Renal cortex interstitium (tissue), 15 donors: ENCODE measurements at places on chromosomes 16 and 17. TPM values are rescaled to one million over a fixed set of nuclear protein-coding genes. Genes with fewer than 3 reads are reported as not detected.
A peak's percentile ranks its signal among the peaks of the same experiment; 100 is the strongest.

DNA sequence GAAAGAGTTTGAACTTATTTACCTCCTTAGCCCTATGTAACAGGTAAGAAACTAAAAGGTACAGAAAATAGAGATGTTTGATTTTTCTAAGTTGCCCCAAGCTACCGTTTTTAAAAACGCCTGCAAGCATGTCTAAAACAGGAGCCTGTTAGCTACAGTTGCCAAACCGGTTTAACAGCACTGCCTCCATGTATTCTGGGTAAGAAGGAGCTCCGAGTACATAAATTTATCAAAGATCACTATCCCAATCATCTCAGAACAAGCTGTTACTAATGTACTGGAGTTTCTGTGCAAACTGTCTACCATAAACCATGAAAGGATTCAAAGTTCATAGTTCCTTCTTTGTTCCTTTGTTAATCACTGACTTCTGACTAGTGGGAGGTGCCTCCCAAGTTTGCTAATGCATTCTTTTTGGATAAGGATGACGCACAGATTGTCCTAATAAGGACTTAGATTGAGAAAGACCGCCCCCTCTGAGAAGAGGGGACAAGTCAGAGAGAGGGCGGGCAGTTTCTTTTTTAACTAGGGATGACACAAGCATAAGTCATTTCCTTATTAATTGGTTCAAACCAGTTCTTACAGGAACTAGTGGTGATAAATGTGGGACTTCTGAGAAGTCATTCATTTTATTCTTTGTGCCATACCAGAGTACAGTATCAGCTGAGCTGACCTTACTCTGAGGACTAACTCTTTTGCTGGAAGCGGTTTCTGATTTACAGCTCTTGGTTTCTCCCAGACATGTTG is 55.3 kb downstream of the TUBD1 start:
- DNase-seq, result peak; percentile 93

- no peak for DNase-seq
Observed at GRCh38 chr16:35730251-35730650, 2270.8 kb downstream of the TP53TG3F start.

DNA sequence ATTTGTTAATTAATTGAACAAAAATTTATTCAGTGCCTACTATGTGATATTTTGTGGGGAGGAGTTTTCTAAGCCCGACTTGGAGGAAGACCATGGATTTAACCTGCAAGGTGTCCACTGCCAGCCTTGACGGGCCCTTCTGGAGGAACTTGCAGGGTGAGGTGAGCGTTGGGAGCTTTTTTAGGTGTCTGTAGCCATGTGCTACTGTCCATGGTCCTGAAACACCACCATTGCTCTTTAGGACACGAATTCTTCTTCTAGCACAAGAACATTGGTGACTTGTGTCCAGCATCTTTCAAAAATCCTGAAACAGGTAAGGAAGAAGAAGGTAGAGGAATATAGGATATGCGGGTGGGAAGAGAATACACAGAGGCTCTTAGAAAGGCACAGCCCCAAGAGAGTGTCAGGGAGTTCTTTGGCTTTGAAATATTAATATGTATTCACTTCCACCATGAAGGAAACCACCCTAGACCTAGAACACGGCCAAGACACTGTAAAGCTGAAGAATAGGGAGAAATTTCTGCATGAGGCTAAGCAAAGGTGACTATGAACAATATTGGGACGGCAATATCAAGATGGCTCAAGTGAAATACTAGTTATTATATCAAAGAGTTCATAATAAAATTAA is 27.9 kb upstream of the OR4D1 start:
- peak; percentile 80 for DNase-seq

- no peak for DNase-seq
Observed at GRCh38 chr16:16175296-16175695, 48.0 kb downstream of the ABCC6 start.

DNA sequence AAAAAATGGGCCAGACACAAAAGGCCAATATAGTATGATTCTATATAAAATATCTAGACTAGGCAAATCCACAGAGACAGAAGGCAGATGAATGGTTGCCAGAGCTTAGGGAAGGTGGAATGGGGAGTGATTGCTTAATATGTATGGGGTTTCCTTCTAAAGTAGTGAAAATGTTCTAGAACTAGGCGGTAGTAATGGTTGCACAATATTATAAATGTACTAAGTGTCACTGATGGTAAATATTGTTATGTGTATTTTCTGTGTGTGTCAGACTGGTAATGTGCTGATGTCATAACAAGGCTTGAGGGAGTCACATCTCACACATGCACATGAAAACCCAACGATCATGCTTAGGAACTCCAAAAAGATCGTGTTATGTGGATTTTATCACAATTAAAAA is 106.9 kb upstream of the SIAH1 start:
- no peak for DNase-seq

DNA sequence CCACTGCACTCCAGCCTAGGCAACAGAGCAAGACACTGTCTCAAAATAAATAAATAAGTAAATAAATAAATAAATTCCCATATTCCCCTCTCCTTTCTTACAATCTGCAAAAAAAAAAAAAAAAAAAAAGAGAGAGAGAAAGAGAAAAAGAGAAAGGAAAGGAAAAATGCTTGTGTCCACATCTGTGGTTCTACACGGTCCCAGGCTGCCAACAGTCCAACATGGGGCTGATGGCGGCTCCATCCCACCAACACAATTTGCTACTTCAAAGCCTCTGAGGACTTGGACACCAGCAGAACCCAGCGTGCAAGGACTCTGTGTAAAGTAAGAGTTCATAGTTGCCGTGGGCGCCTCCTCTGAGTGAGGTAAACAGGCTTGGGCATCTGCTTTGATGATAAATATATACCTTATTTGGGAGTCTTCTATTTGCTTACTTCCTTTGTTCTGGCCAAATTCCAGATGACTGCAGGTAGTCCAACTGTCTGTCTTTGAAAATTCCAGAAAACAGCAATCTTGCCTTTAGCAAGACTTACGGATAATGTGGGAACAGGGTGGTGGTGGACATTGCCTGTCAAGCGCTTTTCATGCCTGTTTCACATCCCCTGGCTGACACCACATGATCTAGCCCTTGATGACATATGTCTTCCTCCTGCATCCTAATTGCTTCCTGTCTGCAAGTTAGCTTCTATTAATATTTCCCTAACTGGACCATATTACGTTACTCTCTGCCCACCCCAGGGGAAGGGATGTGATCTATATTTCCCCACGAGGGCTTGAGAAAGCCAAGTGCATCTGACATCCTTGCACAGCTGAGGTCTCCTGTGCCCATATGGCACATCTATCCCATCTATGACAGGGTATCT is 10.1 kb downstream of the LITAF start:
- DNase-seq, result no peak

DNA sequence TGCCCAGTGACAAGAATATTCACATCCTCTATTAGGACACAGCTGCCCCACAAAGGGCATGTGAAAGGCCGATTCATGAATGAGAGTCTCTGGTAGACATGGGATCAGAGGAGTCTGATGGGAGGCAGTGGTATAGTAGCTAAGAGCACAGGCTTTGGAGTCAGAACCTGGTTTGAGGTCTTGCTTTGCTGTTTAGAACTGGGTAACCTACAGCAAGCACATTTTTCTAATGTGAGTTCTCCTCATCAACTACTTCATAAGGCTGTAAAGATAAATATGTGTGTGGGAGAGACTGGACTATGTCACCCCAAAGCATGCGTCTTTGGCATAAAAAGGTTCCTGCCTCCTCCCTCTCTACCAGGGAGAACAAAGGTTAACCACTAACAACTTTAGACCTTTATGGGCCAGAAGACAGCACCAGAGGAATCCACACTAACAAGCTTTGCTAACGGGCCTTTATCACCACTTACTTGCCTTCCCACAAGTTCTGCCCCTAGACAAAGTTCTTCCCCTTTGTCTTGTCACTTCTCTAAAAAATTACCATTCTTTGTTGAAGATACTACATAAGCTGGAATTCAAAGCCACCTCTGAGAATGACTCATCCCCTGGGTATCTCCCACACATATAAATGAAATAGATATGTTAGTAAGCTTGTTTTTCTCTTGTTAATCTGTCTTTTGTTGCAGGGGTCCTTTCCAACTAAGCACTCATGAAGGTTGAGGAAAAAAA is 21.1 kb downstream of the CDR2 start:
- no peak for DNase-seq

DNA sequence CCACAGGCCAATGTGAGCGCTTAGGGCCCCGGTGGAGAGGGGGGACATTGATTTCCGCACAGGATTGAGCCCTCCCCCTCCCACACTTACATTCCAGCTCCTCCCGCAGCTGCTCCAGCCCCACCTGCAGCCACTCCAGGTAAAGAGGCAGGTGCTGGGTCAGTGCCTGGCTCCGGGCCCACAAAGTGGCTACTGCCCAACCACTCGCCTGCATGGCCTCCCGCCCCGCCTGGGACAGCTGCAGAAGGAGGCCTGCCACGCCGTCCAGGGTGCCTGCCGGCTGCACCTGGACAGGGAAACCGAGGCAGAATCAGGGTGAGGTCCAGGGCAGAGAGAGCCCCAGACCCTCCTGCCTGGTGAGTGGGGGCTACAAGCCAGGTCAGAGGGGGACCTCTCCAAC is 46.3 kb downstream of the RMI2 start:
- no peak for DNase-seq

DNA sequence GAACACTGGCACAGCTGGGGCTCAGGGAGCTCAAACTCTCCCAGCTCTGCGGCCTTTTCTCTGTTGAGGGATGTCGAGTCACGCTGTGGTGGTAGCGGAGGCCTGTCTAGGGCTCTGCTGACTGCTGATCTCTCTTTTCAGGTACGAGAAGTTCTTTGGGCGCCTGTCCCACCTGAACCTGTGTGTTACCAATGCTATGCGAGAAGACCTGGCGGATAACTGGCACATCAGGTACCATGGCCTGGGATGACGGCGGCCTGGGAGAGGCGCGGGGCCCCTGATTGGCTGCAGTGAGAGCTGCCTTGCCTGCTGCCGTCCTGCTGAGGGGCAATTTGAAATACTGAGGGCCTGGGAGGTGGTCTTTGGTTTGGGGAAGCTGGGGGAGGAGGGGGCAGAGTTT is 5.7 kb downstream of the ALG1 start:
- DNase-seq, result no peak

DNA sequence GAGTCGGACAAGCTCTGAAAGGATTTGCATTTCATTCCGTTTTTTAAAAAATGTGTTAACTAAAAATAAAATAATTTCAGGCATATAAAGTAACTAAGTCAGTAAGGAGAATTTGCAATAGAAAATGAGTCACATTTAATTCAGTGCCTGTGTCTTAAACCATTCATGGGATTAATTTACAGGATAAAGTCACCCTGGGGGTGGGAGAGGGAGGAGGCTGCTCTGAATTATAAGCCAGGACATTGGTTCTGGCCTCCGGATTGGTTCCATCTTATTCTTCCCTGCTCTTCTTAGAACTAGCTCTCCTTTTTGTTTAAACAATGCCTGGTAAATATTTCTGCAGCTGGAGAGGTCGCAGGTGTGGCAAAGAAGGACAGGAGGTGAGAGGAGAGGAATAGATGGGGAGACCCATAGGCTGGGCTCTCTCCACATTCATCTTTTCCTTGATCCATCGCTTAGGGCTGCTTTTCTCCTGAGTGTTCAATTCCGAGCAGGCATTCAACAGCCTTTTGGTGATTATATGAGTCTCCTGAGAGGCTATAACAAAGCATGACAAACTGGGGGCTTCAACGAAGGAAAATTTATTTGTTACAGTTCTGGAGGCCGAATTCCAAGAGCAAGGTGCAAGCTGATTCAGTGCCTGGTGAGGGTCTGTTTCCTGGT is 319.2 kb downstream of the PHKB start:
- no peak for DNase-seq

- DNase-seq, result no peak
Observed at GRCh38 chr16:67029254-67030096, 526 bp downstream of the CBFB start.

GRCh38 chr16:8594149-8594666 is 3.9 kb upstream of the TMEM114 start:
- DNase-seq, result no peak

DNA sequence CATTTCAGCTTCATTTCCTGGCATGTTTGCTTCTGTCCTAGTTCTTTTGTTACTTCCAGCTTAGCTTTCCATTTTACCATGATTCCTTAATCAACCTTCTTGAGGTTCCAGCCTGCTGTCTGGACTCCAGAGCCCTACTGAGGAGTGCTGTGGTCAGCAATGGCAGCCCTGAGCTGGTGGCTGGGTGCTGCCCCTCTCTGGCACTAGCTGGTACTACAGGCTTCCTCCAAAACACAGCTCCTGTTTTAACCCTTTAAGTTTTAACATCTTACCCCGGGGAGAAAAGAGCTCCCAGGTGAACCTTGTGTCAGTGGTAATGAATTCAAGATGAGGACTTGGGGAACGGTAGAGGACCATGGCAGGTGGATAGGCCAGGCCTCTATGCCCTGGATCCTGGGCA is 395.5 kb downstream of the TMEM114 start:
- no peak for DNase-seq

- peak; percentile 67 for DNase-seq
Observed at GRCh38 chr17:34645594-34645993, 66.2 kb downstream of the TMEM132E start.

GRCh38 chr17:65809366-65809765 is 247.9 kb upstream of the AXIN2 start:
- DNase-seq, result no peak

- DNase-seq, result no peak
Observed at GRCh38 chr17:78395155-78395554, 16.7 kb downstream of the PGS1 start.

- DNase-seq, result no peak
Observed at GRCh38 chr17:50051606-50052005, 4.3 kb upstream of the ITGA3 start.

- no peak for DNase-seq
Observed at GRCh38 chr16:634996-635395, 1.1 kb downstream of the METTL26 start.

- DNase-seq, result no peak
Observed at GRCh38 chr17:34592002-34592401, 12.6 kb downstream of the TMEM132E start.

DNA sequence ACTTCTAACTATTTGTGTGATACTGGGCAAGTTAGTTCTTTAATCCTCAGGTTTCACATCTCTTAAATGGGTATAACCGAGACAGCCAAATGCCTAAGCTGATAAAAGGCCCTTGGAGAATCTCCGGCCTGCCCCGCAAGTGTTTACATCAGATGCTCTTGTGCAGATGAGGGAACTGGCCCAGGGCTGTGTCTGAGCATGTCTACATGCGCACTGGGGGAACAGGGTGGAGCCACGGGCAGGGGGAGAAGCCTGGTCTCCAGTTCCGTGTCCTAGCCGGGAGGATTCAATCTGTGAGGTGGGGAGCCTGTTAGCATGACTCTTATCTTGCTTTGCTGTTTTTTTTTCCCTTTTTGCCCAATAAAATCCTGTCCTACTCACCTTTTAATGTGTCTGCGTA is 222.9 kb downstream of the CDH8 start:
- no peak for DNase-seq

GRCh38 chr16:49953090-49953489 is 71.9 kb upstream of the CNEP1R1 start:
- no peak for DNase-seq

- DNase-seq, result no peak
Observed at GRCh38 chr17:14196377-14196997, 40.2 kb downstream of the CDRT15 start.

- DNase-seq, result no peak
Observed at GRCh38 chr17:82411396-82412053, 6.6 kb upstream of the HEXD start.

ETV4 gene
- polyA plus RNA-seq, result 45.7 TPM

GAS2L2 gene
- 0.06 TPM for polyA plus RNA-seq

BRICD5 gene
- 7.9 TPM for polyA plus RNA-seq

NECAB2 gene
- 3.5 TPM for polyA plus RNA-seq

SLC12A3 gene
- 49.8 TPM for polyA plus RNA-seq

HNF1B gene
- 115 TPM for polyA plus RNA-seq

KRTAP9-2 gene
- polyA plus RNA-seq, result not detected

JPH3 gene
- polyA plus RNA-seq, result 1.1 TPM

SPIRE2 gene
- 12.2 TPM for polyA plus RNA-seq

SLFN12 gene
- polyA plus RNA-seq, result 20.2 TPM

KRTAP2-2 gene
- polyA plus RNA-seq, result not detected

USP31 gene
- polyA plus RNA-seq, result 6.4 TPM

KRT40 gene
- not detected for polyA plus RNA-seq

NPIPA5 gene
- 2.2 TPM for polyA plus RNA-seq
